Left lobe of liver (tissue), 2 donors: ENCODE measurements at places on chromosomes 4 and X.

- DNase-seq = no peak
Measured at GRCh38 chrX:102154218-102154860, 1.4 kb downstream of the BEX5 start.

- no peak for DNase-seq
Measured at GRCh38 chr4:77931452-77932135, 69.0 kb downstream of the MRPL1 start.

- no peak for DNase-seq
Measured at GRCh38 chr4:95728145-95728544, 111.7 kb upstream of the PDHA2 start.

DNA sequence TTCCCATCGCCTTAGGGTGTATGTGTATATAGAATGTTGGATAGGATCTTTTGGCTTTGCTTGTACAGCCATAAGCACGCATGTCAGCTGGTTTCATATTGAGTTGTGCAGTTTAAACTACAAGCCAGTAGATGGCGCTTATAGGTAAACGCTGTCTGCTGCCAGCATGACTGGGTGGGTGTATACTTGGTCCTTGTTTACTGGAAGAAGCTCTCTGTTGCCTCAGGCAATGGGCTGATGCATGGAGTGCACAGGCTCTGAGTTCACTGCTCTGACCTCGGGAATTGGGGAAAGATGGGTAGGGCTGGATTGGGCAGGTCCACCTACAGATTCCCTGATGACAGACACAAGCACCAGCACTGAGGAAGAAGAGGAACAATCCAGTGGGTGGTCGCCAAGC, 831.5 kb downstream of the STIM2 start:
- DNase-seq = no peak

- DNase-seq = no peak
Measured at GRCh38 chr4:113788888-113789287, 27.4 kb upstream of the CAMK2D start.

DNA sequence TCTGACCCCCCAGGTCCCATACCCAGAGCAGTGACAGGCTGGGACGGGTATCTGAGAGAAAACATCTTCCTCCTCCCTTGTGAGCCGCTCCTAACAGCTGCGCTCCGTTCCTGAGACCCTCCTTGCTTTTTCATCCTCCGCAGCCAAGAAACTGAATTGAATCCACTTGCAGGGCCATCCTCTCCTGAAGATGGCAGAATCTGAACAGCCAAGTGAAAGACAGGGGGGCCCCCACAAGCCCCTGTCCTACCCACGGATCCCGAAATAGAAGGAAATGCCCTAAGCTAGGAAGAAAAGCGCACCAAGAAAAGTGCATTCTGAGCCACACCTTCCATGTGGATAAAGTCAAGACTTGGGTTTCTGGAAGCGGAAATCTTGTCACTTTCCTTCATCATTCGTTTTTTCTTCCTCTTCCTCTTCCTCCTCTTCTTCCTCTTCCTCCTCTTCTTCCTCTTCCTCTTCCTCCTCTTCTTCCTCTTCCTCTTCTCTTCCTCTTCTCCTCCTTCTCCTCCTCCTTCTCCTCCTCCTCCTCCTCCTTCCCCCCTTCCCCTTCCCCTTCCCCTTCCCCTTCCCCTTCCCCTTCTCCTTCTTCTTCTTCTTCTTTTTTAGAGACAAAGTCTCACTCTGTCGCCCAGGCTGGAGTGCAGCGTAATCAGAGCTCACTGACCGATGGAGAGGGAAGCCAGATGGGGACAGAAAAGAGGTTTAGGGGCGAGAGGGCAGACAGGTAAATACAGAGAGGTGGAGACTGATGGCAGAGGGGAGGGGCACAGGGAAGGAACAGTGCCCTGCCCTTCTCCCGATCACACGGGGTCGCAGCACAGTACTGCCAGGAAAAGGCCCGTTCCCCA, 86.0 kb upstream of the WWC2 start:
- no peak for DNase-seq

DNA sequence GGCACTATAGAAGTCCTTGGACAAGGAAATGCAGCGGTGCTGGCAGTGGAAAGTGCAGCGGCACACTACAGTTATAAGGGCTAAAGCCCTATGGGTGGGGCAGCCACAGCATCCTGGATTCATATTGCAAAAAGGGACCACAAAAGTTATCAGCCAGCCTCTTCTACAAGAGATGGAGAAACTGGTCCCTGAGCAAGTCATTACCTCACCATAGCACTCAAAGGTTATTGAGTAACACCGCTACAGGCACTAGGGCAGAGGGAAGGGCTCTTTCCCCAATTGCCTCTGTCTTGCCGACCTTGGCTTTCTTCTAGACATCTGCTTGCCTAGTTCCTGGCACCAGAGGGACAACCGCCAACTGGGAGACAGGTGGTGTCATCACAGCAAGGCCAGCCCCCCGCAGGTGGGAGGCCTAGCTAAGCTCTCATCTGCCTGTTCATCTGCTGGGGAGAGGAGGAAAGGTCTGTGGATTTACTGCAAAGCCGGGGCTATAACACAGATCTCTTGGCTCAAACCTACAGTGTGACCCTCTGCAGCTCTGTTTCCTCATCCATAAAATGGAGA, 600.0 kb downstream of the BCOR start:
- no peak for DNase-seq

- no peak for DNase-seq
Measured at GRCh38 chr4:125123570-125124109, 191.1 kb upstream of the FAT4 start.

GRCh38 chrX:140157611-140158010, 192.3 kb upstream of the CXorf66 start:
- DNase-seq = no peak

GRCh38 chr4:184574861-184575260, 74.4 kb downstream of the CASP3 start:
- DNase-seq = no peak

DNA sequence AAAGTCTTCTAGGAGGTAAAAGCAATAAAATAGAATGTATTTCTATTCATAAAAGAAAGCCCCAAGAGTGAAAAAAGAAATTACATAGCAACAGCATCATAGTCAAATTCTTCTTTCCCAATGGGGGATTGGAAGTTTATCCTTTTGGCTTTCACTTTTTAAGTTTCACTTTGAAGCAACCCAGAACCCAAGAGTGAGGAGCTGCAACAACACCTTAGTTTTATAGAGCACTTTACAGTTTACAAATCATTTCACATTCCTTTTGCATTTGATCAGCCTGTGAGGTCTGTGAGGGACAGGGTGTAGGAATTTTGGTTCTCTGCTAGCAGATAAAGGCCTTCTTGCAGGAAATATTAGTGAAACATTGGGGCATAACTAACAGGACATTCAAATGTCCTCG, 112.0 kb upstream of the NDP start:
- DNase-seq = no peak

- DNase-seq = no peak
Measured at GRCh38 chr4:83772685-83773084, 236.8 kb downstream of the GPAT3 start.

DNA sequence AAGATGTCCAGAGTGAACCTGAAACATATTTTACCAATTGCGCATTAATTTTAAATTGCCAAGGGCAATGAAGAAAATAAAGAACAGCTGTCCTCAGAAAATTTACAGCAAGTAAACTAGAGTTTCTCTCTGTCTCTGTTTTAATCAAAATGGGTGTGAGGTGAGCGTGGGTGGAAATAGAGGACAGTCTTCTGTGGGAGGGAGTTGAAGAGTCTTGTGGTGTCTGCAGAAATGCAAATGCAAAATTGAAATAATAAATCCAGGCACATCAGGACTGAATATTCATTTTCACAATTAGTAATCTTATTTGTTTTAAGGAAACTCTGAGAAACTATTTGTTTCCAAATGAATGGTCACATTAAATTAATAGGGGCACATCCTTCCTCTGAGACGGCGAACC, 192.0 kb downstream of the ARHGAP10 start:
- DNase-seq = no peak

- peak; percentile 68 for DNase-seq
Measured at GRCh38 chr4:169236873-169237626, 33.7 kb downstream of the SH3RF1 start.

DNA sequence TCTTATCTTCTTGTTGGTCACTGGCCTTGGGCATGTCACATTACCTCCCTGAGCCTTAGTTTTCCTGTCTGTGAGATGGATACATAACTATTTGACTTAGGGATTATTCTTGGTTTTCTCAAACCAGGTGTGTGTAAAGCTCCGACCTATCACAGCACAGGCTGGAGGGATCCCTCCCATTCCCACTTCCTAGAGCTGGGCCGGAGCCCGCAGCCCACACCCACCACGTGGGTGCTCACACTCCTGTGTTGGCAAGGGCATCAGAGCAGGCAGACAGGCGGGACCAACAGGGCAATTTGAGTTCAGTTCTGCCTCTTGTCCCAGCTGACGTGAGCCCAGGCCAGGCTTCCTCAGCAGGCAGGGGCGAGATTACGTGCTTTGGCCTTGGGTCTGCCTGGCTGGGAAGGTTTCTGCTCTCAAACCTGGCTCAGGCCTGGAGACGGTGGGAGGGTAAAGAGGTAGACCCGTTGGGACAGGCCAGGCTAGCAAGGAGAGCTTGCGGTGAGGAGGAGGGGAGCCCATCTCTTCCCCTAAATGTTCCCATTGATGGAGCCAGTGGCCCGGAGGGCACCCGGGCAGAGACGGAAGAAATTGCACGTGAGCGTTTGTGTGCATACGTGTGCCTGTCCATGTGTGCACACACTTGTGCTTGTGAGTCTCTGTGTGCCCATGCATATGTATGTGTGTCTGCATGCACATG, 734 bp upstream of the SH3TC1 start:
- DNase-seq = peak; percentile 87

GRCh38 chr4:66340286-66340893, 670.1 kb upstream of the EPHA5 start:
- no peak for DNase-seq

- DNase-seq = no peak
Measured at GRCh38 chrX:82816001-82816400, 692.1 kb upstream of the POU3F4 start.

DNA sequence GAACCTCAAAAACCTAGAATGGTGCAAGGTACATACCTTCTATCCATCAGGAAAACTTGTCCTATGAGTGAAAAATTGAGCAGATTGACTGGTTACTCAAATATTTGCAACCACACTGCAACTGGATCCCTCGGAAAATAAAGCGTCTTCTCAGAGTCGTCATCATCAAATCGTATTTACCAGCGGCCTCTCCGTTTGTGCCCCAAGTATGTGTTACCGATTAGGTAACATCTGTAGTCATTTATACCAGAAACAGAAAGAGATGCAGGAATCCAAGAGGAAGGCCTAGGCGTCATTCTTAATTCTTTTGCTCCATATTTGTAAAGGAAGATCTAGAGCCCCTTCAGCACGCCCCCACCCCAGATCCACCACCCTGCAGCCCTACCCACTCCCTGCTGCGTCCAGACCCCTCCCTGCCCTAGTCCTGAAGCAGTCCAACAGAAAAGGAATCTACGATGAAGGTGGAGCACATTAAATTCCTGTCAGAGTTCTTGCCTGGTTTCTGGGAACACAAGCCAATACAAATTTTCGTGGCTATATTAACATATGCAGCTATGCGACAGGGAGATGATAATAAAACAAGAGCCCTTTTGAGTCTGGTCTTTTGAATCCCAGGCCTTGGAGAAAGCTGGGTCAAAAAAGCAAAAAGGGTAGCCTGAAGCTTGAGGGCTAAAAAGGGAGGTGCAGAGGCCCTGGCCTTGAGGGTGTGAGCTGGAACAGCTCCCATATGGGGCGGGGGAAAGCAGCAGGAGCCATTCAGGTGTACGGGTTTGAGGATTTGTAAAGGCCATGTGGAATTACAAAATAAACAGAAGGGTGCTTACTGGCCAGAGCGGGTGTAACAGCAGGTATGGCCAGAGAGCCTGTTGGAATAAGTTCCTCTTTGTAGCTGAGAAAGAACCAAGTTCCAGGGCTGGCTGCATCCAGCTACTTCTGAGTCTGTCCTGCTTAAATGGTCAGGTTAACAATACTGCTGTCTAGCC, 77.0 kb downstream of the ZNF827 start:
- DNase-seq = no peak
